ENCODE measurements at places on chromosomes 16 and 17.

DNA sequence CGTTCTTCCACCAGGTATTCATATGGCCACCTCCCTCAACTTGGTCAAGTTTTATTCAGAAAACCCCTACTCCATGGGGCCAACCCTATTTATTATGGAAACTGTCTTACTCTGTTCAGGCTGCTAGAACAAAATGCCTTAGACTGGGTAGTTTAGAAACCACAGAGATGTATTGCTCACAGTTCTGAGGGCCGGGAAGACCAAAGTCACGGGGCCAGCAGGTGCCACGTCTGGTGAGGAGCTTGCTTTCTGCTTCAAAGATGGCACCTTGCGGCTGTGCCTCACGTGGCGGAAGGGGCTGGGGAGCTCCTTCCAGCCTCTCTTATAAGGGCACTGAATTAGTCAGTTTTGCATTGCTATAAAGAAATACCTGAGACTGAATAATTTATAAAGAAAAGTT lies 74.3 kb downstream of the AXIN2 start:
- no peak for DNase-seq

- DNase-seq, result no peak
These were observed 2.4 kb downstream of the DHRS7B start for GRCh38 chr17:21129023-21129681.

DNA sequence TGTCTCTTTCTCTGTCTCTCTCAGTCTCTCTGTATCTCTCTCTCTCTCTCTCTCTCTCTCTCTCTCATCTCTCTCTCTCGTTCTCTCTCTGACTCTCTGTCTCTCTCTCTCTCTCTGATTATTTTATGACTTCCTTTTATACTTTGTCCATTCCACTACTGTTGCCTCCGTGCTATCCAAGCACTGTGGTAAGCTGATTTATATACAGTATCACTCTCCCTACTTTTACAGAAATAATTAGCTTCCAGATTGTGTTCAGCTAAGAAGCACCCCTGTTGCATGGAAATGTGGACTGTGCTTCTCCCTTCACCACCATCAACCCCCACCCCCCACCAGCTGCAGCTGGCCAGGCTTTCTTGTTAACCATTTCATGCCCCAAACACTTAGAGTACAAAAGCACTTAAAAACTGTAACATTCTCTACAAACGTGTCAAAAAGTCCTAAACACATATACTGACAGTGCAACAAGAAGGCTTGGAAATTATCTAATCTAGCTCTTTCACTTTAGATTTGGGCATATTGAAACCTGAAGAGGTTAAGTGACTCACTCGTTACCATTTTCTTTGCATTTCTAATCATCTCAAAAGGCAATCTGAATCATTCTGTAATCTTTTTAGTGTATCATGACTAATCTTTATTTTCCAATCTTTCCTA lies 11.6 kb upstream of the TMEM100 start:
- DNase-seq, result no peak

- DNase-seq, result no peak
These were observed 349.4 kb downstream of the SLC39A11 start for GRCh38 chr17:72743037-72743467.

DNA sequence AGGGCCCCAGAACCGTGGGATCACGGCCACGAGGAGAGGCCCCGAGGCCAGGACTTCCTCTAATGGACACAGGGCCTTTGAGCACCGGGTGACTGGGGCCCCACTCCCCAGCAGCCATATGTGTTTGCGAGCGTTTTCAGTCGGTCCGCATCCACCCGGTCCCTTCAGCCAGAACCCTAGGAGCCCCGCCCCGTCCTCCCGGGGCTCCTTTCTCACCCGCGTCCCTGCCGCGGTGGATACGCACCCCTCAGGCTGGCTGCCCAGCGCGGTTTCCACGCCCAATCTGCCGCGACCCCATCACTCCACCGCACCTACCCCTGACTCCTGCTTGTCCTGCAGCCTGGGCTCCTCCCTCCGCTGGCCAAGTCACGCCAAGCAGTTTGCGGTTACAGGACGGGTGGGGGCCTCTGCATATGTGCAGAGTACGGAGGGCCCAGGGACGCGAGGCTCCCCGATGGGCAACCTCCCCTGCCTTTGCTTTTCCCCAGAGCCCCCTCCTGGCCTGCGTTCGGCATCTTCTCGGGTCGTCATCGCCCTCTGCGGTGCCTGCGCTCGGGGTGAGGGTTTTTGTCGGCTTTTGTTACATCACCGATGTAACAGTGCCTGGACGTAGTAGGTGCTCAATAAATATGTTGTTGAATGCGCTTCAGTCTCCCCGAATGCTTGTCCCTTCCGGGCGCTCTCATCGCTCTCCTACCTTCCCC lies 1.0 kb upstream of the TTYH2 start:
- no peak for DNase-seq

DNA sequence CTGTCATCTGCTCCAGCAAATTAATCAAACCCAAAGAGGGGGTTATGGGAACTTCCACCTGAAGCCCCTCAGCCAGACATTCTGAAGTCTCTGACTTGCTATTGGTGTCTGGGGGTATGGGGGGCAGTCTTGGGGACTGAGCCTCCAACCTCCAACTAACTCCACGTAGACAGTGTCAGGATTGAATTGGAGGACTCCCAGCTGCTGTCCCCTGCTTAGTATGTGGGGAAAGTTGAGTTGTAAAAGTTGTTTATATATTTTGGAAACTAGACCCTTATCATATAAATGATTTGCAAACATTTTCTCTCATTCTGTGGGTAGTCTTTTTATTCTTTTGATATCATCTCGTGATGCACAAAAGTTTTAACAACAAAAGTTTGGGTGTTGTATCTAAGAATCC lies 689.2 kb downstream of the WWOX start:
- no peak for DNase-seq

DNA sequence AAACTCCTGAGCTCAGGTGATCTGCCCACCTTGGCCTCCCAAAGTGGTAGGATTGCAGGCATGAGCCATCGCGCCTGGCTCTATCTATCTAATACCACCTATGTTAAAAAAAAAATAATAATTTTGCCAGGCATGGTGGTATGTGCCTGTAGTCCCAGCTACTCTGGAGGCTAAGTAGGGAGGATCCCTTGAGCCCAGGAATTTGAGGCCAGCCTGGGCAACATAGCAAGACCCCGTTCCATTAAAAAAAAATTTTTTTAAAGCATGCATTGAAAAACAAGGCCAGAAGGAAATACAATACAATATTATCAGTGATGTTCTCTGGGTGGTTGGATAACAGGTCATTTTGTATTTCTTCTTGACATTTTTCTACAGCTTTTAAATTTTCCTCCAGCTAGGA lies 45.2 kb upstream of the HELZ start:
- no peak for DNase-seq

DNA sequence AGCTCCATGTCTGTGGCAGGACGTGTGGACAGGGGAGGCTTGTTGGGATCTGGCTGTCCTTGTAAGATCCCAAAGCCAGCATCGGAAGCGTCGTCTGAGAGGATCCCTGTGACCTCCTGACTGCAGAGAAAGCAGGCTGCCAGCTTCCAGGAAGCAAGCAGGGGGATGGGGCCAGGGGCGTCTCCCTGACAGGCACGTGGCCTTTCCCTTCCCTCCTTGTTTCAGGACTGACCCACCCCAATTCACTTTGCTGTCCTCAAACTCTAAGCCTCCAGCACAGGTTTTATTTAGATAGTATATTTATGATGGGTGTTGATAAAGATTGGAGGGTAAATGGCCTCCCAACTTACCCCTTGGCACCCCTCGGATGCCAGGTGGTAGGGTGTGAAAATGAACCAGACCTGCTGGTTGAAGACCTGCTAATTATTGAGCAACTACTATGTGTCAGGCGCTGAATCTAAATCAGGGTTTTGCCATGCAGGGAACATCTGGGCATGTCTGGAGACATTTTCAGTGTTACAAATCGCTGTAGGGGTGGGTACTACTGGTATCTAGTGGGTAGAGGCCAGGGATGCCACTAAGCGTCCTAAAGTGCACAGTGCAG lies 24.5 kb downstream of the SOCS1 start:
- DNase-seq, result no peak

GRCh38 chr16:16908077-16908476 lies 529.1 kb downstream of the NPIPA7 start:
- DNase-seq, result no peak

DNA sequence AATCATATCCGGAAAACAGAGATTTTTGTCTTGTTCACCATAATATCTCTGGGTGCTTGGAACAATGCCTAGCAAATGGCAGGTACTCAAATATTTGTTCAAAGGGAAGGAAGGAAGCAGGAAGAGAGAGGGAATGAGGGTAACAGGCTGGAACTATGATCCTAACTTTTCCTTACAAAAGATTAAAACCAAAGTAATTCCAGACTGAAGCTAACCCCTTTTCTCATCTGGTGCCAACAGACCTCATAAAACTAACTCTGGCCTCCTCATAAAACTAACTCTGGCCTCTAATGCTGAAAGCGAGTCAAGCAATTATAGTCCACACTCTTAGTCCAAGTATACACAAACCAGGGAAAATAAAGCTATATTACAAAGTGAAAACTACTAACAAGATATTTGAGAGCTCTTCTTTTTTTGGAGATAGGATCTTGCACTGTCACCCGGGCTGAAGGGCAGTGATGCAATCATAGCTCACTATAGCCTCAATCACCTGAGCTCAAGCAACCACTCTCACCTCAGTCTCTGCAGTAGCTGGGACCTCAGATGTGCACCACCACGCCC lies 84.6 kb downstream of the KANSL1 start:
- DNase-seq, result no peak

- DNase-seq, result no peak
These were observed 26.7 kb upstream of the CFAP20 start for GRCh38 chr16:58155839-58156238.

GRCh38 chr17:43351691-43352090 lies 47.1 kb upstream of the ARL4D start:
- DNase-seq, result no peak

GRCh38 chr17:66988069-66988798 lies 23.7 kb downstream of the CACNG4 start:
- DNase-seq, result no peak

DNA sequence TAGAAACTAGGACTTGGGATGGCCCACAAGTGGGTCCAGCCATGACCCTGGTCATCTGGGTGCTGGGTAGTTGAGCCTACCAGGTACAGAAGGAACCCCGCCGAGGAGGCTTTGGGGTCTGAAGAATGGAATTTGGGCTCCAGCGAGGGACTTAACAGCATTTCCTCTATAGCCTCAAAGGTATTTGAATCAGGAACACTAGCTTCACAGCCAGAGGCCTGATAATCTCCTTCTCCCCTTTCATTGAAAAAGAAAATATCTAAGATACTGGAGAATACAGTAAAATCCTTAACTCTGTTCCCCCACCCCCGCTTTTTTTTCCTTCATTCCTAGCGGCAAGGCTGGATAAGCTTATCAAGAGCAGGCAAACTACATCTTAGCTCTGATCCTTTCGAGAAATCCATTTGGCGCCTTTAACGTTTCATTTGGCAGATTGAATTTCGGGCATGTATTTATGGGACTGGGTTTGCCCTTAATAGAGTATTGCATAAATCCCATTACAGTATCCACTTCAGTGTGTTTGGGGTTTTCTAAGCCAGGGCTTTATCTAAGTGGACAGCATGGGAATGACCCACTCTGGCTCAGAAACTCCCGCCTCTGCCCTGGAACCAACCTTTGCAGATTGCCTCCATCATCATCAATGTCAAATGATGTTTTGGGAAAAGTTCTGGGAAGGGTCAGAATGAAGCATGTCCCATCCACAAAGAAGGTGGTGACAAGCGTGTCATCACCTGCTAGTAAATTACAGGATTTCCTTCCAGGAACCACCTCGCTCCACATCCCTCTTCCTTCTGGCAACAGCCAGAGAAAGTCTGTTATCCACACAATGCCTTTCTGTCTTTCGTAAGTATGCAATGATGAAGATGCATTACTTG lies 36.9 kb downstream of the XYLT1 start:
- DNase-seq, result no peak

DNA sequence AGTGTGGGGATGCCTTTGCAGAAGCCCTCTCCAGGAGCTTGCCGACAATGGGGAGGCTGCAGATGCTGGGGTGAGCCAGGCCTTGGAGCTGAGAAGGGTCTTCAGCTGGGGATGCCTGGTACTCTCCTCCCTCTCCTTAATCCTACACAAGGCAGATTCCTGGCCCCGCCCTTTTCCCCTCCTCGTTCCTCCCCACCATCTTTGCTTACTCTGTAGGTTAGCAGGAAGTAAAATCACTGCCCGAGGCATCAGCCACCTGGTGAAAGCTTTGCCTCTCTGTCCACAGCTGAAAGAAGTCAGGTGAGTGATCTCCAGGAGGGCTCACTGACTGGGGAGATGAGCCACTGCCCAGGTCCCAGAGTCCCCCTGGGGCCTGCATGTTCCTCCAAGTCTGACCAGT lies 38.7 kb downstream of the NLRC5 start:
- no peak for DNase-seq

- peak; percentile 58 for DNase-seq
These were observed 30.6 kb downstream of the CDRT15 start for GRCh38 chr17:14205992-14206461.

DNA sequence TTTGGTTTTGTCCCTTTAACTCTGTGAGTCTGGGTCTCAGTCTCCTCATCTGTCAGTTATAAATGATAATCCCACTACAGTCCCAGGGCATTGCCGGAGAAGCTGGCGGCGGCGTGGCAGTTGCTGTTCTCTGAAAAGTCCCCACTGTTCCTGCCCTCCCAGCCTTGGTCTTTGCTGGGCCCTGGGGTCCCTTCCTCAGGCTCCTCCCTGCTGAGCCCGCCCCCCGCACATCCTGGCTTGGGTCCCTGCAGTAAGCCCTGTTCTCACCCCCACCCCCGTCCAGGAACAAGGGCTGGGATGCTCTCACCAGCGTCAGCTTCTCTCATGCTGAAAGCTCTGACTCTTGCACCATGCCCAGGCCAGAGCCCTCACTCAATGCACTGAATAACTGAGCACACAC lies 35.3 kb upstream of the PEMT start:
- no peak for DNase-seq

- no peak for DNase-seq
These were observed 151.7 kb downstream of the ANKFN1 start for GRCh38 chr17:56305007-56305406.

DNA sequence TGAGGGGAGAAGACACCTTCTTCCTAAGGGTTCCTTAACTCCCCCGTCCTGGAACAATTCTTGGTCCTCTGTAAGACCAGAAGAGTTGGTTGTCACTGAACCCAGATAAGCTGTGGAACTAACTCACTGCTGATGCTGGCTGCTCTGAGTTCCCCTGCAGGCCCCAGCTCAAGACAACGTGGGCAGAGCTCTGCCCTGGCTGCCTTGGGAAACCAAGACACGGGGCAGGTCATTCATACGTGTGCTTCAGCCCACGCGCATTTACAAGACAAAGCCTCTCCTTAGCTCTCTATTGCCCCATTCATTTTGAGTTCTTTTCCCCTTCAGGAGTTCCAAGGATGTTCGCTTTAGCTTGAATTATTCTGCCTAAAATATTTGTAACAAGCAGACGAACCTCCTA lies 3.4 kb upstream of the NAT9 start:
- no peak for DNase-seq

DNA sequence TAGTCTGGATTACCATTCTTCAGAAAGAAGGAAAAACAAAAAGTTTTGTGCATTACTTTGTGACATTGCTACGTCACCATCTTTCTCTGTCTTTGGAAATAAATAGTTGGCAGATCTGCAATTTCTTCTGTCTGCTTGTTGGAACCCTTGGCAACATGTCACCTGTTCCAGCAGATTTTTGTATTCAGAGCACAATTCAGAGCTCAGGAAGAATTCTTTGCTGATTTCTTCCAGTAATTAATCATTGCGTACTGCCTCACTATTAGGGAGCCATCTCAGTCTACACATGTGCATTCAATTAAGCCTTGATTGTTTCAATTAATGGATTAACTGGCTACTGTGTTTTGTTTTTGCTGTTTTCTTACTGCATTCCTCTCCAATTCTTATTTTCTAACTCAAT lies 467.2 kb downstream of the CDH8 start:
- DNase-seq, result no peak

Measured in stimulated activated CD4-positive, alpha-beta T cell treated with anti-CD3 and anti-CD28 coated beads, Interleukin-1b, Interleukin-23, amount 100 ng/mL, for 24 hours (primary cell).